ENCODE measurements at places on chromosomes 12 and 14. TPM values are rescaled to one million over a fixed set of nuclear protein-coding genes. Genes with fewer than 3 reads are reported as not detected.

The ING4 gene
- 22.0 TPM for total RNA-seq

The KCNJ8 gene
- total RNA-seq, result not detected

The NEUROD4 gene
- total RNA-seq, result not detected

The POTEM gene
- total RNA-seq, result not detected

The GUCY2C gene
- total RNA-seq, result not detected

The TRPV4 gene
- total RNA-seq, result 0.51 TPM

The CELA1 gene
- not detected for total RNA-seq

The NUBPL gene
- total RNA-seq, result 9.5 TPM

The COX8C gene
- not detected for total RNA-seq

The P2RX4 gene
- total RNA-seq, result 16.4 TPM

The LAG3 gene
- total RNA-seq, result not detected

The RNASE7 gene
- total RNA-seq, result 12.1 TPM

The PLD4 gene
- total RNA-seq, result not detected

The MANSC4 gene
- total RNA-seq, result not detected

The SLC38A6 gene
- total RNA-seq, result 22.3 TPM

The GRIN2B gene
- total RNA-seq, result under 0.01 TPM

The ALDH2 gene
- total RNA-seq, result 106 TPM

The RTN1 gene
- total RNA-seq, result not detected

The HOXC12 gene
- not detected for total RNA-seq

The KRT77 gene
- total RNA-seq, result not detected

The LRFN5 gene
- total RNA-seq, result 0.13 TPM

The NFYB gene
- 21.1 TPM for total RNA-seq

The PIANP gene
- not detected for total RNA-seq
